Heart right ventricle (tissue), 16 donors: ENCODE measurements at places on chromosomes 1 and 21. TPM values are rescaled to one million over a fixed set of nuclear protein-coding genes. Genes with fewer than 3 reads are reported as not detected.
A peak's percentile ranks its signal among the peaks of the same experiment; 100 is the strongest.

AKR7A3 gene
- 0.40 TPM for total RNA-seq

- DNase-seq: peak; percentile 70
These were observed 14.1 kb upstream of the NUAK2 start for GRCh38 chr1:205335692-205336091.

OR10J1 gene
- total RNA-seq: not detected

- DNase-seq: no peak
These were observed 13.4 kb downstream of the KIF21B start for GRCh38 chr1:201009962-201010645.

DNA sequence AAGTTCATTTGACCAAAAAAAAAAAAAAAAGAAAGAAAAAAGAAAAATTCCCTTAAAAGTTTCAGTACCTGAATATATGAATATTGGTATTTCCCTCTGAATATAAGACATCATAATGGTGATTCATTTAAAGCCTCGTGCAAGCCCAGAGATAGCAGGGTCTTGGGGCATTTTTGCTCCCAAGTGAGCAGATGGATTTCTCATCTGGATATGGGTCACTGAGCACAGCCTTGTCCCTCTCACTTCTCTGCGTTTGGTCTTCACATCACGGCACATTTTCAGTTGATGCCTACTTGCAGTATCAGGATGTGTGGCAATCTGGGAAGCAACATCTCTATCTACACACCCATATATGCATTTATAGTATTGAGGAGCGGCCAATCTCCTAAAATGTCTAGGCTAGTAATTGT is 12.7 kb downstream of the CD58 start:
- no peak for DNase-seq

DNA sequence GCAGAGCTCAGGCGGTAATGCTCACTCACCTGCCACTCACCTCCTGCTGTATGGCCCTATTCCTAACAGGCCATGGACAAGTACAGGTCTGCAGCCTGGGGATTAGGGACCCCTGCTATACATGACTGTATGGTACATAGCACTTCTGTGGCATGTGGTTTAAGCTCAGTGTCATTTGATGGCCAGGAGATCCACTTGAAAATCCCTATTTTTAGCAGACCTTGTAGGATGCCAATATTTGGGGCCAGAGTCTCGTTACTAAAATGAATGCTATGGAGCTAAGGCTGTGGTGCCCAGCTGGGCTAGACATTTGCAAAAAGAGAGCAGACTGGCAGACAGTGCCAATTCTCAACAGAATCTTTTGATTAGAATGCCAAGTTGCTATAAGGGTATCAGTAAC is 1.7 kb upstream of the ANGPTL7 start:
- no peak for DNase-seq

EVA1C gene
- total RNA-seq: 19.2 TPM

GRCh38 chr1:147243228-147243685 is 773 bp downstream of the CHD1L start:
- peak; percentile 37 for DNase-seq

WNT4 gene
- not detected for total RNA-seq

LCE2C gene
- total RNA-seq: not detected

LEMD1 gene
- total RNA-seq: not detected

GRCh38 chr1:109814993-109815786 is 51.5 kb upstream of the EPS8L3 start:
- no peak for DNase-seq

DNA sequence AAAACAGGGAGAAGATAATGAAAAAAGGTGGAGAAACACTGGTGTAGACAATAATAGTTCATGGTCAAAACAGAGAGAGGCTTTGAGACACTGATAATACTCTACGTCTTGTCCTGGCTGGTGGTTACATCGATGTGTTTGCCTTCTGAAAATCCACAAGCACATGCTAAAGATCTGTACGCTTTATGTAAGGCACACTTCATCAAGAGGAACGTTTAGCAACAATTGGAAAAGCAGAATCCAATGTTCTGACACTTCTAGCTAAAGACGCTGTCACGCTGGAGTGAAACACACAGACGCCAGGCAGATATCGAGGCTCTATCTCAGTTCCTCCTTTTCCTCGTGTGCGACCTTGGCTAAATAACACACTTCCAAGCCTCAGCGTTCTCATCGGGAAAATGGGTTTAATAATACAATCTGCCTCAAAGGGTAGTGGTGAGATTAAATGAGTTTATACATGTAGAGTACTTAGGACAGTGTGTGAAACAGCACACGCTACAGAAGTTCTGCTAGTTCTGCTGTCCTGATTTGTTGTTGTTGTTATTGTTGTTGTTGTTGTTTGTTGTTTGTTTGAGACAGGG is 386.1 kb downstream of the SETD4 start:
- DNase-seq: no peak

DNA sequence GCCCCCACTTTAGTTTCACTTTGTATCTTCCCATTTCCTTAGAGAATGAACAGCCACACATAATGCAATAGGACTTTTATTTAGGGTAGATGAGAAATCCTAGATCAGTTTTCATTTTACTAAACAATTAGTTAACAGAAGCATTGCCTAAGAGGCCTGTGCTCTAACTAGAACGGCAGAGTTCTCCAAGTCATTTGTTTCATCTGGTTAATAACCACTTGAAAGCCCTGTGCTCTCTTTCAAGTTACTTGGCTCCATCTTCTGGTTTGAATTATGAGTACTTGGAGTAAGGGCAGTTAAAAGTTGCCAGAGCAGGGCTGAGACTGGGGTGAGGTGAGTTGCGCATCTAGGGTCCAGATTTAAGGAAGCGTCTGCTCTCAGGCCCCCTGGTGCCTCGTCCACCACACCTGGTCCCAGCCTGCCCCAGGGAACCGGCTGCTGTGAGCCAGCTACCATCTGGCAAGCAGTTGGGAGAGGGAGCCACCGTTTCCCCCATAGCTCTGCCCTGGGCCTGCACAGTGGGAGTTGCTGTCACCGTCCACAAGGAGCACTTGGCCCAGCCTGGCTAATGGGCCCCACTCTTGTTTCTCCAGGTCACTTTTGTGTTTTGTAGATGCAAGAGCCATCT is 18.1 kb upstream of the SLC44A3 start:
- DNase-seq: peak; percentile 23

PRR9 gene
- not detected for total RNA-seq

- no peak for DNase-seq
These were observed 47.6 kb downstream of the TNFSF18 start for GRCh38 chr1:173002891-173003838.

CFHR3 gene
- total RNA-seq: 0.19 TPM

GRCh38 chr1:182303778-182304177 is 87.8 kb downstream of the GLUL start:
- DNase-seq: no peak

UBL4B gene
- not detected for total RNA-seq

DNA sequence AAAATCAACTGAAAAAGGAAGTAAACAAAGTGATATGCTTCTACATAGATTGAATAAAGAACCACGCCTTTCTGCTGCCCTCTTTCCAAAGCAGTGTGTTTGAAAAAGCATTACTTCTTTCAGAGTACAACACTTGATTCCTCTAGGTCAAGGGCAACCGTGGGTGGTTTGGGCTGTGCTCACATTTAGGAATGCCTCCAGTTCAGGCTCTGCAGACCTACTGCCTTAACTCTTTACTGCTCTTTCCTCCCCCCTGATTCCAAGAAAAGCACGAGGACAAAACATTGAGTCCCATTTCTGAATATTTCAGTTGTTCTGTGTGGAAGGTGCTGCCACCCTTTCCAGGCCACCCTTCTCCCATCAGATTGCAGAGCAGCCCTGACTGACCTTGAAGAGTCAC is 45.2 kb downstream of the ADAMTS1 start:
- DNase-seq: no peak

ST6GALNAC5 gene
- 0.26 TPM for total RNA-seq

DONSON gene
- total RNA-seq: 5.6 TPM

GRCh38 chr1:36389999-36390398 is 4.3 kb upstream of the STK40 start:
- DNase-seq: no peak

DNA sequence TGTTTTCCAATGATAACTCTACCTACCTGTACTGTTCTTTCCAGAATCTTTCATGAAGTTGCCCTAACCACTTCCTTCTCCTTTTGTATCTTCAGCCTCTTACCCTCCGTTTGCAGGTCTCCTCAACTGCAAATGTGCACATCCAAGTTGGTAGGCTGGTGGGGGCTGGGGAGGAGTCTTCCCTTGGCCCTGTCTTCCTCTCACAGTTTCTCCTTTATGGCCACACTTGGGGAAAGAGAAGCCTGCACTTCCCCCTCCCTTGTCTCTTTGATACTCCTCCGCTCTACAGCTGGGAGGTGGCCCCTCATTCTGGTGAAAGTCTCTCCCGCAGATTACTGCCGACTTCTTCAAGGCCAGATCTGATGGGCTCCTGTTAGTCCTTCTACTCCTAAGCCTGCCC is 26.9 kb upstream of the GPR88 start:
- DNase-seq: no peak
